ENCODE measurements at places on chromosomes 2 and 18.

GRCh38 chr18:45590036-45590886 is 25.0 kb upstream of the SLC14A2 start:
- DNase-seq, result no peak

DNA sequence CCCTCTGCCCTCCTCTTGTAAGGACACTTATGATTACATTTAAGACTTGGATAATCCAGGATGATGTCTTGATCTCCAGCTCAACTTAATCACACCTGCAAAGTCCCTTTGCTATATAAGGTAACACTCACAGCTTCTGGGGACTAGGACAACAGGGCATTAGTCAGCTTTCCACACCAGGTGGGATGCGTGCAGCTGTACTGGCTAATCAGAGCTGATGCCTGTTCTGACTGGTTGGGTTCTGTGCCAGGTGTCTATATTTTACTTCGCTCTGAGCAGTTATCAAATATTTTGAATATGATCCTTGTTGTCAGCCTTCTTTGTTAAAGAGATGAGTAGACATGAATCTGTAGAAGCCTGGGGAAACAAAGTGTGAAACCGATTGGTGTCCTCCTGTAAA is 115.5 kb upstream of the ATP8B1 start:
- no peak for DNase-seq

DNA sequence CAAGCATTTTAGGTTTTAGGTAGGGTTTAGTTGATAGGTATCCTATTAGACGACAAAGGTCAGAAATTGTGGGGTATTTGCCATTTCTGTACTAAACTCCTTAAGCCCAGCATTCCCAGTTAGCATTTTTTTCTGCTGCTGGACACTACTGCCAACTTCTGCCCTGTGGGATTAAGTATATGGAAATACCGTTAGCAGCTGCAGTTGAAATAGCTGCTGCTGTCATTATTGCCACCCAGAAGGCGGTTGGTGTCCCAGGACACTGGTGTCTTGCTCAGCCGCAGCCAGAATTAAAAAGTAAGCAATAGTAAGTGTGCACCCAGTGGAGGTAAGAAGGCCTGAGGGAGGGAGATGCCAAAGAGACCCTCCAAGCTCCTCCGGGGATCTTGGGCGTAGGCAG is 1.9 kb upstream of the UXS1 start:
- no peak for DNase-seq

- DNase-seq, result no peak
Measured at GRCh38 chr2:16139663-16140615, 199.6 kb downstream of the MYCN start.

DNA sequence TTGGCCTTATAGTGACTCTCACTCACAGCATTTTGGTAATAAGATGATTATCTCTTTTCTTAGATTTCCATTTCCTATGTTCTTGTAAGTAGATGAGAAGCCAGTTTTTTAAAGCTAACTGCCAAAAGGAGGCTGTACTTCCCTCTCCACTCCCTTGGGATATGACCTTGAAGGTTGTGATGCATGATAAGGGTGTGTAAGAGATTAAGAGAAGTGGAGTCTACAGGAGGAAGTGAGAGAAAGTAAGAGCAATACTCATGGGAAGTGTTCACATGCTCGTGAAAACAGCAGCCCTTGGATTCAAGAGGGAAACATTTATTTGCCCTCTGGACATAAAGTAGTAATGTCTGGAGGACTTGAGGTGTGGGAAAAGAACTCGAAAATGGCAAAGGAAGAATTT is 171.5 kb downstream of the EVA1A start:
- no peak for DNase-seq

DNA sequence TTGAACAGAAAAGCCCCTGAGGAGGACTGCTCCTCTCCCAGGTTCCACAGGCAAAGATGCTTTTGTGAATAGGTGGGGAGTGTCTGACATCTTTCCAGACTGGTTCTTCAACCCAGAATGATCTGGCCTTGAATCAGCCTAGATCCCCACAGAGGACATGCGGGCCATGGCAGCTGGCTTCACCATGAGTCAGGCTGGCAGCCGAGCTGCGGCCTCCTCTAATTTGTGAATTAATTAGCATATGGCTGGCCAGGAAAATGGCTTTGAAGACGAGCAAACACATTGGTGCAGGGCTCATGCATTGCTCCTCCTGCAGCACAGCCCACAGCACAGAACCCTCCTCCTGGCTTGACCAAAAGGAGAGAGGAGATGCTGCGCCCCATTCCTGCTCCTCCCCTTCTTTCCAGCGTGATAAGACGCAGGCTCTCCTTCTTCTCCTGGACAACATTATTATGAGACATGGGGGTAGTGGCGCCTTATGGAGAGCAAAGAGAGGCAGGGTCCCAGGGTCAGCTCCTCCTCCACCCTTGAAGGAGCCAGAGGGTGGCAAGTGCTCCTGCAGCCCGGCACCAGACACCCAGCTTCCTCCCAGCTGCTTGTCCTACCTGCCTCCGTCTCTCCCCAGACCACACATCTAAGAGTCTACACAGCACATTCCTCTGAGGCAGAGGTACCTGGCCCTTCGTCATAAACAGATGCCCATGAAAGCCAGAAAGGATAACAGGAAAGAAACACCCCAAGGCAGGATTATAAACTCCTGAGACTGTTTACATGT is 66.7 kb downstream of the EDAR start:
- peak; percentile 39 for DNase-seq

GRCh38 chr18:3481696-3482210 is 31.8 kb downstream of the TGIF1 start:
- DNase-seq, result peak; percentile 23

- DNase-seq, result no peak
Measured at GRCh38 chr2:63545023-63545422, 43.3 kb downstream of the WDPCP start.

Data from EL (cell line).